Left ventricle myocardium inferior (tissue), 1 donor: ENCODE measurements at places on chromosomes 16 and 17. TPM values are rescaled to one million over a fixed set of nuclear protein-coding genes. Genes with fewer than 3 reads are reported as not detected.

GRCh38 chr17:15233022-15233805, 31.9 kb downstream of the PMP22 start:
- DNase-seq = no peak
- peak overlapping the region; percentile 76 for H3K27ac ChIP-seq
- peaks cover 90% of the 10 kb centered on the region for H3K36me3 ChIP-seq
- peaks cover 87% of the 10 kb centered on the region for H3K4me1 ChIP-seq

DNA sequence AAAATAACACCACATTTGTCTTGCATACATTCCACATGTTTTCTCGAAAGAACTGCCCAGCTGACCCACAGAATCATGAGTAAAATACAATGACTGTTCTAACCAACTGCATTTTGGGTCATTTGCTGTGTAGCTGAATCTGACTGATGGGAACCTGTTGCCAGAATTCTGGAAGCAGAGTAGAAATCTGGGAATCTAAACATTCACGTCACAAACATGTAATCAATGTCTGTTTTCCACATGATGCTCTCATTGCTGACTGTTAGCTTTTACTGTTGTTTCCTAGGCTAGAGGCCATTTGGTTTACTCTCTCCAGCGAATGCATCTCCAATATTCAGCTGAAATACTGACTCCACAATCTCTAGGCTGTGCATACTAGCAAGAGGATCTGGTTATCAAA, 710.1 kb downstream of the KCNJ2 start:
- H3K4me1 ChIP-seq = no peaks in the 10 kb centered on the region
- no peak for DNase-seq
- H3K4me3 ChIP-seq = no peak overlapping the region
- H3K36me3 ChIP-seq = no peaks in the 10 kb centered on the region
- H3K27me3 ChIP-seq = no peaks in the 10 kb centered on the region
- H3K27ac ChIP-seq = no peak overlapping the region

GRCh38 chr16:7037495-7037894, 295.1 kb upstream of the RBFOX1 start:
- no peak overlapping the region for H3K27ac ChIP-seq
- H3K4me3 ChIP-seq = no peak overlapping the region
- no peaks in the 10 kb centered on the region for H3K4me1 ChIP-seq
- DNase-seq = no peak

GRCh38 chr16:71474864-71475263, 12.8 kb upstream of the ZNF23 start:
- no peak overlapping the region for H3K4me3 ChIP-seq
- H3K4me1 ChIP-seq = no peaks in the 10 kb centered on the region
- peaks cover 51% of the 10 kb centered on the region for H3K36me3 ChIP-seq
- DNase-seq = no peak
- H3K27me3 ChIP-seq = no peaks in the 10 kb centered on the region

DNA sequence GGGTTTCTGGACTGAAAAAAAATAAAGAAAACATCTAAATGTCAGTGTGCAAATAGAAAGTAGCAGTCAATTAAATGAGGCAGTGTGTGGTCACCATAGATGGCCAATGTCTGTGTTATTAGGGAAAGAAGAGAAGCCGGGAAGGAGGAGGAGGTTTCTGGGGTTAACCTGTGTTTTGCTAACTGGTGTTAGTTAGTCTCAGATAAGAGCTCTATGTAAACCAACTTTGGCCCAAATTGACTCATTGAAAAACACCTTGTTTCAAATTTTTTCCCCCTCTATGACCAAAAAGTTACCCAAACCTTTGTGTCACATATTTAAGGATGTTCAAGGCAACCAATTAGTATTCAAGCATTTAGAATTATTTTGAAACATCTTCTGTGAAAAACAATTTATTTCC, 530.9 kb downstream of the MAF start:
- H3K27ac ChIP-seq = no peak overlapping the region
- no peak overlapping the region for H3K4me3 ChIP-seq

DNA sequence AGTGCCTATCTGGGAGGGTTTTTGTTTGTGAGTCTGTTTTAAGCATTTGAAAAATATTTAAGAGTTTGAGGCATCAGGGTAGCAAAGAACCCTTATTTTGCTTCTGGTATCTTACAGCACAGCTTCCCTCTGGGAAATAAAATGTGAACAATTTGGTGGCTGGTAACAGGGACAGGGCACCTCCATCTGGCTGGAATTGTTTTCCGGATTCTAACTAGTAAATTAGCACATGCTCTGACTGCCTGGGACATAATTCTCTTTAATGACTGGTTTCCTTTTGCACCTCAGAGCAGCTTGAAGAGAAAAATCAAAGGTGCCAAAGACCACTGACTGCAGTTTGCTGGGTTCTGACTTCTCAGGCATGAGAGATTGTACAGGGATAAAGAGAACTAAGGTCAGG, 469.1 kb downstream of the GRIN2A start:
- peaks cover 8% of the 10 kb centered on the region for H3K27me3 ChIP-seq
- H3K27ac ChIP-seq = no peak overlapping the region
- H3K4me3 ChIP-seq = no peak overlapping the region
- DNase-seq = no peak
- H3K4me1 ChIP-seq = no peaks in the 10 kb centered on the region
- no peaks in the 10 kb centered on the region for H3K36me3 ChIP-seq

The BCAR1 gene
- 82.8 TPM for total RNA-seq

DNA sequence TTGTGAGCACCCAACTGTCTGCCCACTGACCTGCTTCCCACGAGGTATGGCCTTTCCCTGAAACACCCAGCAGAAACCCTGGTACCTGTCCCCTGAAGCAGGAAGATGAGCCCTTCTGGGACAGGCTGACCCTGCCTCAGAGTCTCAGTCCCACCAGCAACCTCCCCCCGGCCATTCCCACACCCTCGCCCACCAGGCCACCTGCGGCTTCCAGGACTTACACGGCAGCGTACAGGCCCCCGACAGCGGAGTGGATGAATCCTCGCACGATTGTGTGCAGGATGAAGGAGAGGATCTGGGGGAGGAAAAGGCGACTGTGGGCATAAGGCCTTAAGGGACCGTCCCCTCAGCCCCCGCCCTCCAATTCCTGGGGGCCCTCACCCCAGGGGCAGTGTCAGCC, 15.4 kb upstream of the PITPNA start:
- DNase-seq = no peak
- H3K27ac ChIP-seq = peak overlapping the region; percentile 85
- no peak overlapping the region for H3K4me3 ChIP-seq
- H3K4me1 ChIP-seq = peaks cover 43% of the 10 kb centered on the region

The COX6A2 gene
- total RNA-seq = 1,568 TPM

GRCh38 chr16:88879788-88880055, 13.3 kb upstream of the PABPN1L start:
- peaks cover 54% of the 10 kb centered on the region for H3K27me3 ChIP-seq
- DNase-seq = no peak
- peaks cover 68% of the 10 kb centered on the region for H3K36me3 ChIP-seq

GRCh38 chr16:4566144-4566543, 10.0 kb downstream of the C16orf96 start:
- H3K27ac ChIP-seq = no peak overlapping the region
- peaks cover 2% of the 10 kb centered on the region for H3K27me3 ChIP-seq
- no peaks in the 10 kb centered on the region for H3K4me1 ChIP-seq
- no peak overlapping the region for H3K4me3 ChIP-seq
- no peaks in the 10 kb centered on the region for H3K36me3 ChIP-seq

The PRRT2 gene
- 2.1 TPM for total RNA-seq

The MYL4 gene
- total RNA-seq = 809 TPM

DNA sequence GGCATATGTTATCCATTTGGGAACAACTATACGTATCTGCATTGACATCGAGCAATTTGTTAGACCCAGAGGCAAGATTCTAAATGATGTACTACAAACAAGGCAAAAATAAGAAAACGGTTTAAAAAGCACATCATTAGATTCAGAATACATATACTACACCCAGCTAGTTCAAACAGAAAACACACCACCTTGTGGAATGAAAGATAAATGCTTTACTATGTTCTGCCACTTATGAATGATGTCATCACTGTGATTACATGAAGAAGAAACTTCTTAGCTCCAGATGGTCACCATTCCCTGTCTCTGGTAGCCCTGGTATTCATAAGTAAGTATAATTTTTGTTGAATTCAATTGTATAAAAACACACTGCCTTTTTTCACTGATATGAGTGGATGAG, 7.8 kb downstream of the NACA2 start:
- peaks cover 24% of the 10 kb centered on the region for H3K27me3 ChIP-seq
- H3K4me1 ChIP-seq = no peaks in the 10 kb centered on the region
- no peak for DNase-seq
- no peak overlapping the region for H3K27ac ChIP-seq

DNA sequence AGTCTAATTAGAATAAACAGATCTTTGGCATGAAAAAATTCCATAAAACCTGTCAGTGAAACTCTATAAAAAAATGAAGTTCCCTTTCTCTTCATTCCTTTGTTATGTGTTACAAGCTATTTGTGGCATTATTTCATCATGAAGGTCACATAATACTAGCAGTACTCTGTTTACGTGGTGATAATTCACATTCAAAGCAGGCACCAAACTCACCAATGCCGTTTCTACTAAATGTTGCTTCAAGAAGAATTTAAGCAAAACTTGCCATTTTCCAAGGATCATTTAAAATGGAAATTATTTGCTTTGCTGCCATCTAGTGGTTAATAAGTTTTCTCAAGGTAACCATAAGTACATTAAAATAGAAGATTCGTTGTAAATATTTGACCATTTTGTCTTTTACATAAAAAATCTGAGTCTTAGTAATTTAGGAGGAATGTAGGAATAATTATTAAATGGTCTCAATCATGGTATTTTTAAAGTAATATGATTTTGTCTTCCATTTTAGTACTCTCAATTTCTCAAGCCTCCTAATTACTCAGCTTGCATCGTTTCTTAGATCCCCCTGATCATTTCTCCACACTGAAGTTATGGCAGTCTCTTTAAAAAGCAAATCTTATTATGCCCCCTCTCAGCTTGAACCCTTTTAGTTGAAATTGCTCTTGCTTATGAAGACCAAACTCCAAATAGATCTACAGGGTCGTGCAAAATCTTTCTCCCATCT, 80.8 kb downstream of the OMG start:
- peak overlapping the region; percentile 4 for H3K27ac ChIP-seq
- no peaks in the 10 kb centered on the region for H3K27me3 ChIP-seq
- no peak overlapping the region for H3K4me3 ChIP-seq
- peaks cover 11% of the 10 kb centered on the region for H3K4me1 ChIP-seq
- H3K36me3 ChIP-seq = peaks cover 38% of the 10 kb centered on the region

The GSPT1 gene
- 82.3 TPM for total RNA-seq

- H3K4me1 ChIP-seq = peaks cover 25% of the 10 kb centered on the region
- H3K27me3 ChIP-seq = no peaks in the 10 kb centered on the region
- DNase-seq = peak; percentile 72
These were observed 23.3 kb upstream of the CDRT4 start for GRCh38 chr17:15490634-15491261.

The SLC16A13 gene
- total RNA-seq = 1.4 TPM

- H3K27ac ChIP-seq = peak within 1 kb of the TSS; percentile 66
- H3K4me3 ChIP-seq = peak within 1 kb of the TSS; percentile 77
- H3K27me3 ChIP-seq = peaks cover 100% of the 10 kb centered on the region
- no peaks in the 10 kb centered on the region for H3K36me3 ChIP-seq
These were observed at the start of gene FOXF1 for GRCh38 chr16:86510465-86511261. FOXF1 (plus strand) TSS chr16:86510527; CDS start chr16:86510570, 43 bp downstream.

DNA sequence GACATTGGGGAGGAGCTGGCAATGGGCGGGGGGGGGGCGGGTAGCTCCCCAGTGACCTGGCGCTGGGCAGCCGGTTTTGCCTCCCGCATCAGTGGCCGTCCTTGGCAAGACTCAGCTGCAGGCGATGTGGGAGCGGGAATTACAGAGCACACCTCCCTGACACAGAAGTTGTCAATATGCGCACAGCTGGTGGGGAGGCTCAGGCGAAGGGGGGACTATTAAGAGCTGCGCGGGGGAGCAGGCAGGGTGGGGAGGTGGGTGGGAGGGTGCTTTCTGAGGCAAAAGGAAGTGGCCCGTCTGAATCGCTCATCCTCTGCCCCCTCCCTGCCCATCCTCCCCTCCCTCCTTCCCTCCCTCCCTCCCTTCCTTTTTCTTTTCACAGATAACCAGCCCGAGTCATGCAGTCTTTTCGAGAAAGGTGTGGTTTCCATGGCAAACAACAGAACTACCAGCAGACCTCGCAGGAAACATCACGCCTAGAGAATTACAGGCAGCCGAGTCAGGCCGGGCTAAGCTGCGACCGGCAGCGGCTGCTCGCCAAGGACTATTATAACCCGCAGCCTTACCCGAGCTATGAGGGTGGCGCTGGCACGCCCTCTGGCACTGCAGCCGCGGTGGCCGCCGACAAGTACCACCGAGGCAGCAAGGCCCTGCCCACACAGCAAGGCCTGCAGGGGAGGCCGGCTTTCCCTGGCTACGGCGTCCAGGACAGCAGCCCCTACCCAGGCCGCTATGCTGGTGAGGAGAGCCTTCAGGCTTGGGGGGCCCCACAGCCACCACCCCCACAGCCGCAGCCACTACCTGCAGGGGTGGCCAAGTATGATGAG, 44.0 kb downstream of the SREBF1 start:
- H3K4me3 ChIP-seq = peak overlapping the region; percentile 41
- H3K36me3 ChIP-seq = peaks cover 49% of the 10 kb centered on the region
- no peaks in the 10 kb centered on the region for H3K27me3 ChIP-seq
- DNase-seq = no peak
- H3K27ac ChIP-seq = peak overlapping the region; percentile 84
